ENCODE measurements at places on chromosomes 7 and 10.

- no peak for DNase-seq
These were observed 145.2 kb upstream of the ANK3 start for GRCh38 chr10:60534761-60535389.

- DNase-seq, result no peak
These were observed 51.9 kb downstream of the CCNY start for GRCh38 chr10:35388197-35388596.

- DNase-seq, result no peak
These were observed 51.7 kb upstream of the RET start for GRCh38 chr10:43024942-43025700.

DNA sequence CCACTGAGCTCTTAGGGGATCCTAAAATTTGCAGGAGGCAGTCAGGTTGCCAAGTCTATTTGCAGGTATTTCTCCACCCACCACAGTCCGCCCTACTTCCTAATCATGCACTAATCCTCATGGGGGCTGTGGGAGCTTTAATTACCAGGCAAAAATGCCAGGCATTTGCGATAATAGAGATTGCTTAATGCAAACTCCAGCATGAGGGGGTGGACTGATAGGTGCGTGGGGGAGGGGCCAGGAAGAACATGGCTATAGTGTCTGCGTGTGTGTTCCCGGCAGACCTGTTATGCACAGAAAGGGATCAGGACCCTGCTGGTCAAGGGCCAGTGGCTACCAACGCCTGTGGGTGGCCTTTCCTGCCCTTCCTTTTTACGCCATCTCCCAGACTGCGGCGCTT is 15.6 kb upstream of the AQP1 start:
- DNase-seq, result no peak

GRCh38 chr7:158270856-158271413 is 316.7 kb downstream of the PTPRN2 start:
- no peak for DNase-seq

DNA sequence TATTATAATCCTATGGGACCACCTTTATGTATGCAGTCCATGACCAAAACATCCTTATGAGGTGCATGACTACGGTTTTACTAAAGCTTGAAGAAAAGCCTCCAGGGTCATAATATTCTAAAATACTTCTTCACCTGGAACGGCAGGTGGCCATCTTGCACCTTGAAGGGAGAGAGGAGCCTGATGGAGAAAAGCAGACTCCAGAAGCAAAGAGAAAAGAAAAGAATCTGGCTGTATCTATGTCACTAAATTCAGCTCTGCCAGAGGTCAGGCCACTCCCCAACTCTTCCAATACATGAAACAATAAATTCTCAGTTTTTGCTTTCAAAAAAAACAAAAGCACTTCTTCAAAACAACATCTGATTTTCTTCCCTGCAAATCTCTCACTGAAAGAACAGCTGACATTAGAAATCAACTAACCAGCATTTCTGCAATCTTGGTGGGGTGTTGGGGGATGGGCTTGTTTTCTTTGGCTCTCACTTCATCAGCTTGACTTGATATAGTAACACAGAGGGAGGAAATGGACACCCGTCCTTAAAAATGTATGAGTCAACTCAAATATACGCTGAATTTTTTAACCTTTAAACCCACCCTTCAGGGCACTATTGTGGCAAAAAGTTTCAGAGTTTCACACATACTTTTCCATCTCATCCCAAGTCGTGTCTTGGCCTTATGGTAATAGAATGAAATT is 21.7 kb downstream of the HIBADH start:
- DNase-seq, result peak; percentile 13

DNA sequence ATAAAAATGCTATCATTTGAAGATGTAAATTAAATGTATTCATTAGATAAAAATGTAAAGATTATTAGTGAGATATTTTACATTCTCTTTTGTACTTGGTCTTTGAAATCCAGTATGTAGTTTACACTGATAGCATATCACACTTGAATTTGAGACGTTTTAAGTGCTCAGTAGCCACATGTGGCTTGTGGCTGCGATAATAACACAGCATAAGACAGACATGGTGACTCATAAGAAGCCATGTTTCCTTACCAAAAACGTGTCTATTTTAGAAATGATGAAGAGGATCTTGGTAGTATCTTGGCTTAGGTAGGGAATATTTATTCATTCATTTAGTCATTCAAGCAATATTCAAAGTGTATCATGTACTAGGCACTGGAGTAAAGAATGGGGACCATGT is 149.3 kb downstream of the POU6F2 start:
- DNase-seq, result no peak
